ENCODE measurements at places on chromosomes 11 and 22.
A peak's percentile ranks its signal among the peaks of the same experiment; 100 is the strongest.

GRCh38 chr22:41447435-41448188 lies 1.0 kb upstream of the TOB2 start:
- peak; percentile 53 for DNase-seq

- no peak for DNase-seq
Measured at GRCh38 chr11:99197477-99197876, 176.7 kb downstream of the CNTN5 start.

DNA sequence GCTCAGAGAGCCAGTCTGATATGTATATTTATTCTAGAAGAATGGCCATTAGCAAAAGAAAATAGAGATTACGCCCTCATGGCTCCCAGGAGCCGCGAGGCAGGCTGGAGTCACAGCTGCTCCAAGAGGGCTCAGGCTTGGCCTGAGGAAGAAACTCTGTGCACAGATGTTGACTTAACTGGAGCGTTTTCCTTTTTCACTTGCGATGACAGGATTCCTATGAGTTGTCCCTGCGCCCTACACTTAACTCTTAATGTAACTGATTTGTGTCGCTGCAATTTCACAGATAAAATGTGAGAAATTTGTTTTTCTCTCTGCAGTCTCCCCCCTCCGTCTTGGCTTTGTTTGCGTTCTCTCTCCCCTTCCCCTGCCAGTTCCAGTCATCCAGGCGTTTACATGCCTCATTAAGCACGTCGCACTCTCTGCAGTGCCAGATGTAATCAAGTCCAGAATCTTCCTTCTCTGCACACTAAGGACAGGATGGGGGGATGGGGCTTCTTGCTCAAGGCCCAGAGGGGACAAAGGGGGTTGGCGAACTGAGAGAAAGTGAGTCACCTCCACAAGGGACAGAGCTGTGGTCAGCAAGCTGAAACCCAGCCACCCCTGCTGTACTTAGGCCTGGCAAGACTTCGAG lies 1060.1 kb downstream of the NTM start:
- no peak for DNase-seq

DNA sequence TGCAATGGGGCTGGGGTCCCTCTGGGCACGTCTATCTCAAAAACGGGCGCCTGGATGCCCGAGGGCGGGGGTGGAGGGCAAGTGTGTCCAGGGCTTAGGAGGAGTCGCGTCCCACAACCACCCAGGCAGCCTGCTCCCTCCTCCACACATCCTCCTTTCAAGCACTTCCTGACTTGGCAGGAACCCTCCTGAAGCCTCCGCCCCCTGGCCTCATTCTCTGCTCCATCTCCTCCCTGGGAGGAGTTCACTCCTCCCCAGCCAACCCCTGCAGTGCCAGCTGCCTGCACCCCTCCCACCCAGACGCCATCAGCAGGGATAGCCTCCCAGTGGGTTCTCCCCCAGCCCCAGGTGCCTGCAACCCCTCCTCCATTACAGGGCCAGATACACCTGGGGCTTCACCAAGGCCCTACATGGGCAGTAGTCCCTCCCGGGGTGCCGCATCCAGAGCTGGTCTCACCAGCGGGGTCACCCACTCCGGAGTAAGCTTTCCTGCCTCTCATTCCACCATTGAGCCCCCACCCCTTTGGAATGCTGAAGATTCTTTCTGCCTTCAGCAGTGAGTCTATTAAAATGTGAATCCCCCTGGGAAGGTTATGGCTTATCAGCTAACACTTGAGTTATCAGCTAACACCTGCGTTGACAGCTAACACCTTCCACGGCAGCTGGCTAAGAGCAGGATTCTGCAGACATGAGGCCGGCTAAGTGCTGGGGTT lies 24.4 kb downstream of the RTN4R start:
- peak; percentile 37 for DNase-seq

DNA sequence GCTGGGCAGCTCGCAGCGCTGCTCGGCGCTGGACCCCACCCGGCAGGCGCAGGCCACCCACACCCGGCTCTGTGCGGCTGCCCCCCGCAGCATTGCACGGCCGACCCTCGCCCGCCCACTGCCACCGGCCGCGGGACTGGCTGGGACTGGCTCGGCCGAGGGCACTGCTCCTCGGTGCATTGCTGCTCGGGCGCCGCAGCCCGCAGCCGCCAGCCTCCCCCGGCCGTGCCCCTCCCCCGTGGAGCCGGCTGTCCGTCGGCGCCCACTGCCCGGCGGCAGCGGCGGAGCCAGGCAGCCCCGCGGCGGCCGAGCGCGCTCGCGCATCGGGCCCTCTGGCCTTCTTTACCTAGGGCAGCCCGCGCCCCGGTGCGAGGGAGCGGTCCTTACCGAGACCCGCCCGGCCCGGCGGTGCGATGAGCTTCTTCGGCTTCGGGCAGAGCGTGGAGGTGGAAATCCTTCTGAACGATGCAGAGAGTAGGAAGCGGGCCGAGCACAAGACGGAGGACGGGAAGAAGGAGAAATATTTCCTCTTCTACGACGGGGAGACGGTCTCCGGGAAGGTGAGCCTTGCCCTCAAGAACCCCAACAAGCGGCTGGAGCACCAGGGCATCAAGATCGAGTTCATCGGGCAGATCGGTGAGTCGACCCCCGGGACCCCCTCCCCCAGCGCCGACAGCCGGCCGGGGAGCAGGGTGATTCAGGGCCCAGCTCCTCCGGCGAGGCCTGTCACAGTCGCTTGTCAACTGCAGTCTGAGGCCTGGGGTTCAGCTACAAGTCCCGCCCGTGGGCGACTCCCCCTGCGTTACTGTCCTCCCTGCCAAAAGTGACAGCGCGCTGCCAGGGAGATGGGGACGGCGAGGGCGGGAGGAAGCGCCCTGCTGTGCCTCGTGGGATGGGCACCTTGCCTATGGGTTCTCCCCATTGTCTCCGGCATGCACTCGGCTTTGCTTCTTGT lies 516 bp downstream of the VPS26B start:
- peak; percentile 61 for DNase-seq

GRCh38 chr11:1762537-1763302 lies 1.0 kb downstream of the CTSD start:
- no peak for DNase-seq

DNA sequence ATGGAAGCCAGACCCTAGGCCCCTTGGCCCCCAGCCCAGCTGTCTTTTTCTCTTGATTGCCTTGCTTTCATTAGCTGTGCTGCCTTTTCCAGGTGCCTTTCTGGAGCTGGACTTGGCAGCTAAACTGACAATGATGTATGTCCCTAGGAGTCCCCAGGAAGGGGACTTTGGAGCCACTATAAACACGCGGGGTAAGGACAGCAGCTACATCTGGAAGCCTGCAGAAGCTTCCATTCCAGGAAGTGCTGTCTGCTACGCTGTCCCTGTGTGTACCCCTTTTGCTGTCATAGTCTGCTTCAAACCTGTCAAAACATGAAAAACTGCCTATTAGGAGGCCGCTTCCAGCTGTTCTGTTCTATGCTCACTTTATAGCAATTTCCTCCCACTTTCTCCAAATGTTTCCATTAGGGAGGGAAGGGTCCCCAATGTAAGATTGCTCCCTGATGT lies 153.3 kb upstream of the RAG2 start:
- DNase-seq = no peak

DNA sequence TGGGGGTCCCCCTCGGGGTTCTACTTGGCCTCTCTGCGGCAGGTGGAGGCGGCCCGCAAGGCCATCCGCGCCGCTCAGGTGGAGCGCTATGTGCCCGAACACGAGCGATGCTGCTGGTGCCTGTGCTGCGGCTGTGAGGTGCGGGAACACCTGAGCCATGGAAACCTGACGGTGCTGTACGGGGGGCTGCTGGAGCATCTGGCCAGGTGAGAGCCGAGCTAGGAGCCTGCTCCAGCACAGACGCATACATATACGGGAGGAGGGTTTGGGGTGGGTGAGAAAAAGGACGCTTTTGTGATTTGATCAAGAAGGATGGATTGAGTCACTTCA lies 415 bp downstream of the CENATAC start:
- DNase-seq = no peak

- peak; percentile 7 for DNase-seq
Measured at GRCh38 chr11:58629857-58630256, 7.4 kb downstream of the CNTF start.

- DNase-seq = no peak
Measured at GRCh38 chr11:44223238-44223637, 86.7 kb downstream of the ALX4 start.

DNA sequence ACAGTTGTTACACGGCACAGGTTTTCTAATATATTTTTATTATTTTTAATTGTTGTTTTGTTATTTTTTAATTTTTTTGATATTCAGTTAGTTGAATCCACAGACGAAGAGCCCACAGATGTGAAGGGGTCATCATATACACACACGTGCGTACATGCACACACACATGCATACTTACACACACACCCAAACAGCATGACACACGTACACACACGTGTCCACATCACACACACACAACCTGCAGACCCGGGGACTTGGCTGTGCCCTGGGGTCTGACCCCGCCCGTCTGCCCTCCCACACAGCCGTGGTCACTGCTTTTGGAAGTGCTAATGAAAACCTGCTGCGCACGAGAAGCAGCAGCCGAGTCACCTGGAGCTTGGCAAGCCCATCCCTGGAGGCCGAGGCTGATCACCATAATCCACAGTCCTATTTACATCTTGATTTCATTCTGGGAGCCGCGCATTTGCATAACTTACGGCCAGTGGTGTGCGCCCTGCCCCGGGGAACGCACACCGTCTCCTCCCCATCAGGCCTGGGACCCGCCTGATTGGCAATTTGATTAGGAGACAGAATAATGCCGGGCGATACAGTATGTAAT lies 110.3 kb downstream of the BRD1 start:
- no peak for DNase-seq

GRCh38 chr11:40425168-40425567 lies 1034.3 kb downstream of the LRRC4C start:
- no peak for DNase-seq

DNA sequence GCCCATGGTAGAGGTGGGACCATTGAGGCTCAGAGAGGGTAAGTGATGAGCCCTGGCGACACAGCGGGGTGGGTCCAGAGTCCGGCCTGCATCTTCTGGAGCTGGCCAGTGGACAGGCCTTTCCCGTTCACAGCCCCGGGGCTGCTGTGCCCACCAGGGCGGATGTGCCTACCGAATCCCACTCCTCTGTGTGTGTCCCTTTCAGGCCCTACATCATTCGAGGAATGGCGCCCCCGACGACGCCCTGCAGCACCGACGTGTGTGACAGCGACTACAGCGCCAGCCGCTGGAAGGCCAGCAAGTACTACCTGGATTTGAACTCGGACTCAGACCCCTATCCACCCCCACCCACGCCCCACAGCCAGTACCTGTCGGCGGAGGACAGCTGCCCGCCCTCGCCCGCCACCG lies 11.9 kb upstream of the PPP6R3 start:
- DNase-seq = no peak

DNA sequence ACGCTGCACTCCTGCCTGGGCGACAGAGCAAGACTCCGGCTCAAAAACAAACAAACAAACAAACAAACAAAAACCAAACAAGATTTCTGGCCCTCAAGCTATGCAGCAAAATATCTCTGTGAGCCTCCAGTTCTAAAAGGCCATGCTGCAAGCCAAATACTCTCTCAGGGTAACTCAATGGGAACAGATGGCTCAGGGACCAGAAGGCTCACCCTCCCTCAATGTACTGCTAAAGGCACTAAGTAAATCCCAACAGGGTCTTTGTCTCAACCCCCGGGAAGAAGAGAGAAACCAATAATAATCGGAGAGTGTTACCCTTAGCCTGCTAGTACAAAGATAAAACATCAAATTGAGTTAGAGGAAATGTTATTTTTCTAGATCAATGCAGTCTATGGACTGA lies 119.7 kb upstream of the ZC3H12C start:
- no peak for DNase-seq

GRCh38 chr11:120096369-120097191 lies 41.3 kb downstream of the TRIM29 start:
- no peak for DNase-seq

GRCh38 chr11:82732734-82733443 lies 775 bp downstream of the FAM181B start:
- no peak for DNase-seq

GRCh38 chr22:49300241-49300640 lies 527.4 kb downstream of the BRD1 start:
- no peak for DNase-seq

GRCh38 chr11:44203270-44204043 lies 106.5 kb downstream of the ALX4 start:
- DNase-seq = no peak

GRCh38 chr11:61949169-61950034 lies 749 bp upstream of the BEST1 start:
- DNase-seq = no peak

All from stimulated activated CD4-positive, alpha-beta T cell treated with anti-CD3 and anti-CD28 coated beads, Interleukin-4, amount 100 ng/mL, for 48 hours (primary cell).